ENCODE measurements at places on chromosomes 11 and 22.
A peak's percentile ranks its signal among the peaks of the same experiment; 100 is the strongest.

DNA sequence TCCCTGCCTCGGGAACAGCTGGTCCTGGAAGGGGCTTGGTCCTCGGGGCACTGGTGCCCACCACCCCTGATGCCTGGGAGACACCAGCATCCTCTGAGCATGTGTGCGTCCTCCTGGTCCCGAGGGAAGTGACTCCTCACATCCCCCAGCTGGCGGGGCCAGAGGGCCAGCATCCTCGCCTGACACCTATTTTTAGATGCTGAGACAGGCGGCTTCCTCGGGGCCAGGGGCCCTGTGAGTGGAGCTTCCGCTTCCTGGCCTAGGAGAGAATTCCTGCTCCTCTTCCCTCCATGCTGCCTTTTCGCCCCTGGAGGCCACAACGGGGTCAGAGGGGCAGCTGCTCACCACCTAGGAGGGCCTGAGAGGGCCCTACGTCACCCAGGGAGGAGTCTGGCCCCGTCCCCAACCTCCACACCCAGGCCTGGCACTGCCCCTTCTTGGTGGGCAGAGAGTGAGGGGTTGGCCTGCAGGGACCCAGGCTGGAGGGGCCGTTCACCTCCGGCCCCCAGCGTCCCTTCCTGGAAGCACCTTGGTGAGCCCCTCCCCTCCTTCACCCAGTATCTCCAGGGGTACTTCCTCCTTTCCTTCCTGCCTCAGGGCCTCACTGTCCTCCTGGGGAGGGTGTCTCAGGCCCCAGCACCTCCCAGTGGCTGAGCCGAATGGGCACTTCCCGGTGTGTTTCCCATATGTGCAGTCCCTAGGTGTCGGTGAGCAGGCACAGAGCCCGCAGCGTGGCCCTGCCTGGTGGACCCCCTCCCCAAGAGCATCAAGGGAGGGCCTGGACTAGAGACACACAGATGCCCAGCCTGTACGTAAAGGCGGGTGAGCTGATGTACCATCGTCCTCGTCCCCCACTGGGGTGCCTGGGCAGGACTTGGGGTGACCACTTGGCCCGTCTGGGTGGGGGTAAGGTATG lies 6.1 kb downstream of the CD81 start:
- peak; percentile 67 for DNase-seq

GRCh38 chr11:7520981-7521487 lies 7.2 kb downstream of the PPFIBP2 start:
- DNase-seq, result no peak

DNA sequence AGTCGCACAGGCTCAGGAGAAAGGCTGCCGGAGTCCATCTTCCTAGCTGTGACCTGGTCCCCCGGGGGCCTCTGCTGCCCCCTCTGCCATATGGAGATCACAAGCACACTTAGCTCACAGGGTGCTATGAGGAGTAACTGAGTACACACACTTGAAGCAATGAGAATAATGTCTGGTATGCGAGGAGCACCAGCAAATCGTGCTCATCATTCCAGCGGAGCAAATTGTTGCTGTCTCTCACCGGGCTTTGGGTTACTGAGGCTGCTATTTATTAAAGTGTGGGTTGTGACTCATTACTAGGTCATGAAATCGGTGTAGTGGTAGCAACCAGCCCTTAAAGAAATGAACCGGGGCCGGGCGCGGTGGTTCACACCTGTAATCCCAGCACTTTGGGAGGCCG lies 48.1 kb upstream of the EIF3D start:
- DNase-seq, result no peak

DNA sequence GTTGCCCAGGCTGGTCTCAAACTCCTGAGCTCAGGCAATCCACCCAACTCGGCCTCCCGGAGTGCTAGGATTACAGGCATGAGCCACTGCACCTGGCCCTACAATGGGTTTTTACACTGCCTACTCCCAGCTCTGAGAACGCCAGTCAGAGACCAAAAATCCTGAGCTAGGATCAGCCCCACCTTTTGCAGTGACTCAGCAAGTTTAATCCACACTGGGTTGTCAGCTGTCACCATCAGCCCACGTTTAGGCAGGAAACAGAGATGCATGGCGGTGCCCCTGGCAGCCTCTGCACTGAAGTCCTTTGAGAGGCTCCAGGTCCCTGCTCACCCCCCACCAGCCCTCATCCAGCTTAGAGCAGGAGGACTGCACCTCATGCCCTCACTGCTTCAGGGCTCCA lies 117.6 kb downstream of the ARHGAP8 start:
- no peak for DNase-seq

GRCh38 chr11:22192642-22193347 lies at the start of gene ANO5:
Gene ANO5, plus strand, starts transcription at chr11:22193085. Its CDS starts 408 bp downstream, at chr11:22193493.
- DNase-seq, result peak; percentile 77

DNA sequence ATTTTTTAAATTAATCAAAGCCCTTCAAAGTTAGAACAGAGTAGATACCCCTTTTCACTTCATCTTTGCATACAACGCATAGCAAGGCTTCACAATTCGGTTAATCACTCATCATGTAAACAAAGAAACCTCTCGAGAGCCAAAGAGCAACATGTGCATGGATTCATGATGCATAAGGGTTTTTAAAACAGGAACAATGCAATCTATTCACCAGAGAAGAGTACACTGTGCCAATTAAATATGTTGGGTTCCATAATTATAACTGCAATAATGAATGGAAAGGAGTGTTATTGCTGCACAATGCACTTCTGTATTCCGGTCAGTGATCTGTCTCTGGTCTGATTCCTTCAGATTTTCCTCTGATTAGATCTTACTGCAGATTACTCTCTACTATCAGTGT lies 45.3 kb downstream of the CADM1 start:
- DNase-seq, result no peak
